ENCODE measurements at places on chromosomes 2 and 18. TPM values are rescaled to one million over a fixed set of nuclear protein-coding genes. Genes with fewer than 3 reads are reported as not detected.

The STK17B gene
- total RNA-seq = 52.2 TPM

The CCDC141 gene
- 0.29 TPM for total RNA-seq

The SPATA3 gene
- total RNA-seq = not detected

The RAMP1 gene
- 2.6 TPM for total RNA-seq

The KIF1A gene
- not detected for total RNA-seq

The USP40 gene
- total RNA-seq = 38.5 TPM

The FAP gene
- total RNA-seq = 143 TPM

The GYPC gene
- 71.0 TPM for total RNA-seq

The HMSD gene
- total RNA-seq = 0.15 TPM

The SERPINB11 gene
- not detected for total RNA-seq

The MAPK4 gene
- not detected for total RNA-seq

The FN1 gene
- total RNA-seq = 11,839 TPM

The BBS5 gene
- total RNA-seq = 7.6 TPM

The GCG gene
- not detected for total RNA-seq

The DSC2 gene
- not detected for total RNA-seq

The PLEKHM3 gene
- 15.6 TPM for total RNA-seq

The TMEM247 gene
- total RNA-seq = not detected

The UPP2 gene
- not detected for total RNA-seq
